ENCODE measurements at places on chromosomes 1 and 21.

- DNase-seq = no peak
- H3K27me3 ChIP-seq = no peaks in the 10 kb centered on the region
- no peaks in the 10 kb centered on the region for H3K4me1 ChIP-seq
- H3K36me3 ChIP-seq = no peaks in the 10 kb centered on the region
These were observed 93.6 kb downstream of the ENAH start for GRCh38 chr1:225559326-225559725.

- no peaks in the 10 kb centered on the region for H3K4me1 ChIP-seq
- H3K27me3 ChIP-seq = no peaks in the 10 kb centered on the region
- no peak overlapping the region for H3K27ac ChIP-seq
- no peaks in the 10 kb centered on the region for H3K36me3 ChIP-seq
These were observed 47.3 kb downstream of the FAM78B start for GRCh38 chr1:166119471-166119965.

GRCh38 chr1:4355839-4356238 is 298.6 kb upstream of the AJAP1 start:
- H3K4me1 ChIP-seq = no peaks in the 10 kb centered on the region
- H3K27me3 ChIP-seq = peaks cover 12% of the 10 kb centered on the region
- no peak overlapping the region for H3K4me3 ChIP-seq
- no peak overlapping the region for H3K27ac ChIP-seq
- no peak for DNase-seq

DNA sequence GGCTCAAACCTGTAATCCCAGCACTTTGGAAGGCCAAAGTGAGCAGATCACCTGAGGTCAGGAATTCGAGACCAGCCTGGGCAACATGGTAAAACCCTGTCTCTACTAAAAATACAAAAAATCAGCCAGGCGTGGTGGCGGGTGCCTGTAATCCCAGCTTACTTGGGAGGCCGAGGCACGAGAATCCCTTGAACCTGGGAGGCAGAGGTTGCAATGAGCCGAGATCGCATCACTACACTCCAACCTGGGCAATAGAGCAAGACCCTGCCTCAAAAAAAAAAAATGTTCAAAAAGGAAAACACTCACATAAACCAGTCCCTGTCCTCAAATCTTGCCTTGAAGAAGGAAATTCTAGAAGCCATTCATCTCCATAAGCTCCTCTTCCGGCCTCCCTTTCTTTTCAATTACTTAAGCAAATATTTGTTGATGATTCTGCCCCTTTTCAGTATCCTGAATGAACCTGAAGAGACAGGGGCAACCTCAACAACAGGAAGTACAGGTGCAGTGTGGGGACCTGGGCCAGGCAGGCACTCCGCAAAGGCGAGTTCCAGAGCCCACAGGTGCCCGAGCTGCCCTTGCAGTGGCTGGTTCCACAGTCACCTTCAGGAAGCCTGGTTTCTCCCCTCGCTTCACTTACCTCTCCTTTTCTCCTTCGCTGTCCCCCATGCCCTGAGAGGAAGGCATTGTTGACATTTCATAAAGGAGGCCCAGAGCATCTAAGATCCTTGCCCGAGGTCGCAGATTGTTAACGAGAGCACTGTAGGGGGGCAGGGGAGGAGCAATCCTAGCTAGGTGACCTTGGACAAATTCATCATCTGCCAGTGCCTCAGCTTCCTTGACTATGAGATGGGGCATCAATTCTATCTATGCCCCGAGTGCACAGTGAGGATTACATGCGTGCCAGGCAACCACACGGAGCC is 8.9 kb upstream of the LEFTY1 start:
- H3K27me3 ChIP-seq = no peaks in the 10 kb centered on the region
- no peak overlapping the region for H3K4me3 ChIP-seq
- no peaks in the 10 kb centered on the region for H3K36me3 ChIP-seq
- peak overlapping the region; percentile 68 for H3K27ac ChIP-seq

- no peaks in the 10 kb centered on the region for H3K4me1 ChIP-seq
- H3K36me3 ChIP-seq = no peaks in the 10 kb centered on the region
- DNase-seq = no peak
- no peak overlapping the region for H3K4me3 ChIP-seq
These were observed 255.9 kb downstream of the FAF1 start for GRCh38 chr1:50704126-50704525.

DNA sequence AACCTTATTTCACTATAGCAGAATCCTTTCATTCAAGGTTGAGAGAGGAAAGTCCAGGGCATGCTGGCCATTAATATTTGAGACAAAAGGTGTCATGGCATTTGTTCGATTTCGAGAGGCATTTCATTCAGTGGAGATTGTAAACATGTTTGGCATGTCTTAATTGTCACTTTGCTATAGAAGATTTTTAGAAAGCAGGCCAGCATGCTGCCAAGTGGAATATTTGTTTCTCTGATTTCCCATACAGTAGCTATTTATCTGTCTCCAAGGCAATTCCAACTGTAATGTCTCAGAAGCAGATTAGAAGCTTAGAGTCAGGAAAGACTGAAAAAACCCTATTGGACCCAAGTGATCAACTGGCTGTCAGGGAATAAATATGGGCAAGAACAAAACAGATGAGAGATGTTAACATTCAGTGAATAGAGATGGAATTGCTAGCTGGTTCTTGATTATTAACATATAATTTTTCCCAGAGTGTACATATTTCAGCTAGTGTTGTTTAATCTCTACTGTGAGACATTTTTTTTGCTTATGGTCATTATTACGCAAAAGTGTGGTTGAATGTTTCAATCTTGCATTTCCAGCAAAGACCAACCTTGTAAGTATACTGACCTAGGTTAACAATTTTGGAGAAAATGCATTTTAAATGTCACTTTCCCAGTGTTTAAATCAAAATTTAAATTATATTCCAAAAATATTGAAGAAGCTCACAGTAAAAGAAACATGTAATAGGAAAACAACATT is 174.6 kb downstream of the KCNK2 start:
- H3K27me3 ChIP-seq = no peaks in the 10 kb centered on the region
- no peaks in the 10 kb centered on the region for H3K4me1 ChIP-seq
- no peak overlapping the region for H3K4me3 ChIP-seq
- DNase-seq = no peak
- no peak overlapping the region for H3K27ac ChIP-seq

GRCh38 chr1:239831577-239832355 is 259.9 kb upstream of the FMN2 start:
- no peaks in the 10 kb centered on the region for H3K36me3 ChIP-seq
- no peak for DNase-seq
- H3K27me3 ChIP-seq = no peaks in the 10 kb centered on the region
- H3K27ac ChIP-seq = no peak overlapping the region
- no peak overlapping the region for H3K4me3 ChIP-seq
- H3K4me1 ChIP-seq = no peaks in the 10 kb centered on the region

- H3K4me1 ChIP-seq = no peaks in the 10 kb centered on the region
- no peaks in the 10 kb centered on the region for H3K36me3 ChIP-seq
- no peaks in the 10 kb centered on the region for H3K27me3 ChIP-seq
- no peak overlapping the region for H3K4me3 ChIP-seq
- H3K27ac ChIP-seq = no peak overlapping the region
These were observed 60.4 kb upstream of the MAP10 start for GRCh38 chr1:232744847-232745246.

GRCh38 chr1:171661076-171661650 is 8.7 kb upstream of the MYOC start:
- DNase-seq = no peak
- no peaks in the 10 kb centered on the region for H3K36me3 ChIP-seq
- no peaks in the 10 kb centered on the region for H3K4me1 ChIP-seq
- no peak overlapping the region for H3K27ac ChIP-seq
- no peaks in the 10 kb centered on the region for H3K27me3 ChIP-seq
- no peak overlapping the region for H3K4me3 ChIP-seq

DNA sequence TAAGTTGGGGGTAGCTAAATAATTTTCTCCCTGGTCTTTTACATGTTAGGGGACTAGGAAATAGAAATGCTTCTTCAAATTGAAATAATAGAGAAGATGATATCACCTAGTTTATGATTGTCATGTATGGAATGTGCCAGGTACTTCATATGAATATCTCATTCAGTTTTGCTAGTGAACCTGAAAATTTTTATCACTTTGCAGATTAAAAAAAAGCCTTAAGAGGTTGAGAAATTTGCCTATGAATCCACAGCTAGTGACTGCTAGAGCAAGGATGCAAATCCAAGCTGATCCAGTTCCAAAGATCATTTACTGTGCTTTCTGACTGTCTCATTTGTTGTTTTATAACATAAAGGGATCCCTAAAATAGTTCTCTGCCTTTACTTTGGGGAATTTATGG is 24.7 kb downstream of the RNF2 start:
- no peaks in the 10 kb centered on the region for H3K4me1 ChIP-seq
- no peak overlapping the region for H3K27ac ChIP-seq
- no peak for DNase-seq
- H3K36me3 ChIP-seq = no peaks in the 10 kb centered on the region
- H3K4me3 ChIP-seq = no peak overlapping the region

GRCh38 chr1:217274416-217274815 is 356.5 kb downstream of the GPATCH2 start:
- no peaks in the 10 kb centered on the region for H3K27me3 ChIP-seq
- no peaks in the 10 kb centered on the region for H3K4me1 ChIP-seq
- no peak for DNase-seq
- no peak overlapping the region for H3K4me3 ChIP-seq
- no peak overlapping the region for H3K27ac ChIP-seq
- no peaks in the 10 kb centered on the region for H3K36me3 ChIP-seq

GRCh38 chr1:72288886-72289285 is 6.5 kb upstream of the NEGR1 start:
- H3K27me3 ChIP-seq = no peaks in the 10 kb centered on the region
- no peak overlapping the region for H3K4me3 ChIP-seq
- H3K4me1 ChIP-seq = no peaks in the 10 kb centered on the region
- H3K36me3 ChIP-seq = no peaks in the 10 kb centered on the region
- no peak overlapping the region for H3K27ac ChIP-seq

GRCh38 chr1:28644494-28644893 is 1.6 kb upstream of the TAF12 start:
- H3K4me1 ChIP-seq = peaks cover 14% of the 10 kb centered on the region
- no peaks in the 10 kb centered on the region for H3K27me3 ChIP-seq
- no peaks in the 10 kb centered on the region for H3K36me3 ChIP-seq
- no peak overlapping the region for H3K4me3 ChIP-seq

- H3K27ac ChIP-seq = no peak overlapping the region
- no peak for DNase-seq
- no peaks in the 10 kb centered on the region for H3K27me3 ChIP-seq
- no peaks in the 10 kb centered on the region for H3K4me1 ChIP-seq
- H3K4me3 ChIP-seq = no peak overlapping the region
These were observed 71.8 kb downstream of the CLSTN1 start for GRCh38 chr1:9751971-9752370.

GRCh38 chr1:184075055-184076029 is 23.8 kb downstream of the TSEN15 start:
- H3K36me3 ChIP-seq = no peaks in the 10 kb centered on the region
- no peak overlapping the region for H3K27ac ChIP-seq
- DNase-seq = no peak
- no peak overlapping the region for H3K4me3 ChIP-seq
- H3K4me1 ChIP-seq = no peaks in the 10 kb centered on the region

DNA sequence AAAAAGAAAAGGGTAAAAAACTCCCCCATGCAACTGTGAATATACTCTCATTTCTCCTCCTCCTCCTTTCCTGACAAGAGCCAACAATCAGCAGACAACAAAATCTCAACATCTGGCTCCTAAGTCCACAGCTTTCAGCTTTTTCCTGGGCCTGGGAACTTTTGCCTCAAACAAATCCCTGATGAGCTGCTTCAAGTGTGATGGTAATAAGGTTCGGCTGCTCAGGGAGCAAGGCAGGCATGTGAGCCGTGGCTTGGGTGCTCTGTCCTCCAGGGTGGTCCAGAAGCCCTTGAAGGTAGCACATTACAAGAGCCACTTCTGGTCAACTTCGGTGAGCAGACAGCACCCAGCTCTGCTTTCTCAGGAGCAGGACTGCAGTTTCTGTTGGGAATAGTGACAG is 46.3 kb downstream of the ITPKB start:
- peak overlapping the region; percentile 65 for H3K27ac ChIP-seq
- H3K4me3 ChIP-seq = no peak overlapping the region
- DNase-seq = no peak
- H3K36me3 ChIP-seq = no peaks in the 10 kb centered on the region
- H3K27me3 ChIP-seq = no peaks in the 10 kb centered on the region
- peaks cover 8% of the 10 kb centered on the region for H3K4me1 ChIP-seq
